ENCODE measurements at places on chromosomes 6 and 20.

GRCh38 chr20:17859616-17860232 is 108.9 kb downstream of the SNX5 start:
- H3K27me3 ChIP-seq, result no peaks in the 10 kb centered on the region
- no peaks in the 10 kb centered on the region for H3K36me3 ChIP-seq
- H3K4me3 ChIP-seq, result no peak overlapping the region

DNA sequence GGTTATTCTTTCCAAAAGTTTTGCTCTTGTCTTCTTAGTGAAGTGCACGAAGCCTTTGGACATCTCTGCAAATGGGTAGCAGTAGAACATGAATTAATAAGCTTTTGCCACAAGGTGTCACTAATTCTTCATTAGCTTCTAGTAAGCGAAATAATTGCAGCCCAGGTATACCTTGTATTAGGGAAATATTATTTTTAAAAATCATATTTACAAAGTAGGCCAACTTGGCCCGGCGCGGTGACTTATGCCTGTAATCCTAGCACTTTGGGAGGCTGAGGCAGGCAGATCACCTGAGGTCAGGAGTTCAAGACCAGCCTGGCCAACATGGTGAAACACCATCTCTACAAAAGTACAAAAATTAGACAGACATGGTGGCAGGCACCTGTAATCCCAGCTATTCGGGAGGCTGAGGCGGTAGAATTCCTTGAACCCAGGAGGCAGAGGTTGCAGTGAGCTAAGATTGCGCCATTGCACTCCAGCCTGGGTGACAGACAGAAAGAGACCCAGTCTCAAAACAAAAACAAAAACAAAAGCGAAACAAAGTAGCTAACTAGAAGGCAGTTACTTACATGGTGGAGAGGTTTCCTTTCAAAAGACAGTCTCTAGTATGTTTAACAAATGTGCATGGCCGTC is 8.8 kb upstream of the RSPH3 start:
- no peak for DNase-seq
- H3K36me3 ChIP-seq, result no peaks in the 10 kb centered on the region
- no peaks in the 10 kb centered on the region for H3K4me1 ChIP-seq
- no peaks in the 10 kb centered on the region for H3K27me3 ChIP-seq
- no peak overlapping the region for H3K4me3 ChIP-seq

DNA sequence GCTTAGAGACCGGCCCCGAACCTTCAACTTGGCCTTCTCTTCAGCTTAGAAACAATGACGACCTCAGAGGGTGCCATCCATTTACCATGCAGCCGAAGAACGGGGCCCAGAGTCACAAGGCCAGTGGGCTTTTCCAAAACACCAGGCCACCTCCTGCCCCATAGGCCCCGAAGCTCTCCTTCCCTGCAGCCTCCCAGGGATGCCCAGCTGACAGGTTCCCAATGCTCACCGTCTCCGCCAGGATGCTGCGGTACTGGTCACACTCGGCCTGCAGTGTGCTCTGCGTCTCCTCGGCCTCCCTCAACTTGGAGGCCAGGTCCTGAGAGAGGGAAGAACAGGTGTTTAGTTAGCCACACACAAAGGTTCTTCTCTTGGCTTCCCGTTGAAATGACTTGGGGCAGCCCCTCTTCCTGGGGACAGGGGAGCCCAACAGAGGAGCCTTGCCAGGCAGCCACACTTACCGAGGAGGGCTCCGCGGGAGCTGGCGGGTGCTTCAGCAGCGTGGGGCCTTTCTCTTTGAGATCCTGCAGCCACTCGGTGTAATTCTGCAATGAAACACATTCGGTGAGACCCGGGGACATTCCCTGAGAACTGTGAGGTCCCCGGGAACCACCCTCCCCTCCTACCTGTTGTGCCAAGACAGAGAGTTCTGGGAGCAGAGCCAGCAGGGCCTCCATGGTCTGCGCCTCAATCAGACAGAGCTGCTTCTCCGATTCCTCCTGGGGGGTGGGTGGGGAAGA is 51.5 kb downstream of the DSTN start:
- DNase-seq, result no peak
- no peak overlapping the region for H3K27ac ChIP-seq
- H3K27me3 ChIP-seq, result no peaks in the 10 kb centered on the region
- H3K4me1 ChIP-seq, result peaks cover 8% of the 10 kb centered on the region
- peaks cover 1% of the 10 kb centered on the region for H3K36me3 ChIP-seq
- no peak overlapping the region for H3K4me3 ChIP-seq

- no peaks in the 10 kb centered on the region for H3K27me3 ChIP-seq
- no peaks in the 10 kb centered on the region for H3K36me3 ChIP-seq
- no peak for DNase-seq
- no peak overlapping the region for H3K27ac ChIP-seq
- no peak overlapping the region for H3K4me3 ChIP-seq
These were observed 97.3 kb downstream of the CAP2 start for GRCh38 chr6:17490724-17491123.

GRCh38 chr6:157558487-157559200 is 177.7 kb downstream of the ZDHHC14 start:
- no peak overlapping the region for H3K4me3 ChIP-seq
- no peaks in the 10 kb centered on the region for H3K27me3 ChIP-seq
- no peaks in the 10 kb centered on the region for H3K36me3 ChIP-seq
- no peak for DNase-seq

DNA sequence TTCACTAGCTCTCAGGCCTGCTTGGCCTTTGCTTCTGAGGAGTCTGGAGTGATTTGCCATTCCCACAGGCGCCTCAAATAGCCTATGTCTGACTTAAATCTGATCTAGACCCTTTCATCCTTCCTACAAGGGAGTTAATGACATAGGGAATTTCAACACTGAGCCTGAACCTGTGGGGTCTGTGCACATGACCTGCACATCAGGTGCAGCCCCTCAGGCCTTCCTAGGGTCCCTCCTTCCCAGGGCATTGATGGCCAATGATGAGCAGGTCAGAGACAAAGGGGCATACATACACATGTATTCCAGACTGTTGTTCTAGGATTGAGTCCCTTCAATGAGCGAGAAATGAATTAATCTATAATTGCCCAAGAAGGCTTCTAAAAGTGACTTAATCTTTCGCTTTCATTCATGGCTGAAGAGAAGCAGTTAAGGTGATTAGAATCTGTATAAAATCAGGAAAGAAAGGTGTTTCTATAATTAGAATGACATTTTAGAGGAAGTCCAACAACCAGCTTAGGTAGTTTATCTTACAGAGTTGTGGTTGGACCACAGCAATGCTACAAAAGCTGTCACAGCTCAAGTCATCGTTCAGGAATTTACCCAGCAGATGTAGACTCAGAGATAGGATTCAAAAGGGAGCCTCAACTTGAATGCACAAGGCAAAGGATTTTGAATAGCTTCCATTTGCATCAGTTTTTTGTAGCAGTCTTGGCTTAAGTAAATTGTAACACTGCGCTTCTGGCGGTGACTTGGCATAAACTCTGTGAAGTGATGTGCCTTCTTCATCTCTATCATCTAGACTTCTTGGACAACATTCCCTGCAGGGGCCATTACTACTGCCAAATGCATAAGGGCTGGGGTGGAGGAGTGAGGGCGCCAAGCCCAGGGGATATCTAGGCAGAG is 27.0 kb upstream of the TBC1D7 start:
- no peaks in the 10 kb centered on the region for H3K27me3 ChIP-seq
- peak overlapping the region; percentile 44 for H3K27ac ChIP-seq
- H3K4me3 ChIP-seq, result no peak overlapping the region
- H3K36me3 ChIP-seq, result no peaks in the 10 kb centered on the region
- H3K4me1 ChIP-seq, result peaks cover 25% of the 10 kb centered on the region
- no peak for DNase-seq

GRCh38 chr20:39036851-39037250 is 74.7 kb downstream of the DHX35 start:
- peaks cover 100% of the 10 kb centered on the region for H3K36me3 ChIP-seq
- H3K27me3 ChIP-seq, result no peaks in the 10 kb centered on the region
- DNase-seq, result no peak
- no peak overlapping the region for H3K4me3 ChIP-seq
- H3K4me1 ChIP-seq, result no peaks in the 10 kb centered on the region

- H3K27me3 ChIP-seq, result no peaks in the 10 kb centered on the region
- no peaks in the 10 kb centered on the region for H3K36me3 ChIP-seq
These were observed 528.6 kb downstream of the PRKN start for GRCh38 chr6:162198925-162199324.

DNA sequence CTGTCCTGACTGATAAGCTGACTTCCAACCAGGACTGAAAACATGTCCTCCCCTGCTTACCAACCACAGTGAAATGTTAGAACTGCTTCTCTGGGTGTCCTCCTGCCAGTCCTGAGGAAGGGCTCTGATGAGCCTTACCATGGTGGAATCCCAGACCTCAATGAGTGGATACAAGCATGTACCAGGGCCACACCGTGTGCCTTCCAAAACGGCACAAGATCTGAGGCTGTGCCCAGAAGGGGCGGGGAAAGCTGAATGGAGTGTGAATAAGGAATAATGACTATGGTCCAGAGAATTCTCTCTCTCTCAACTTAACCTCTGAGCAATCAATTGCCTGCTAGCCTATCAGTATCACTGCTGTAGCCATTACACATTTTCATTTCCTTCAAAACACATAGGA is 51.7 kb downstream of the PDE10A start:
- no peak overlapping the region for H3K27ac ChIP-seq
- H3K27me3 ChIP-seq, result no peaks in the 10 kb centered on the region
- DNase-seq, result no peak
- H3K4me3 ChIP-seq, result no peak overlapping the region

DNA sequence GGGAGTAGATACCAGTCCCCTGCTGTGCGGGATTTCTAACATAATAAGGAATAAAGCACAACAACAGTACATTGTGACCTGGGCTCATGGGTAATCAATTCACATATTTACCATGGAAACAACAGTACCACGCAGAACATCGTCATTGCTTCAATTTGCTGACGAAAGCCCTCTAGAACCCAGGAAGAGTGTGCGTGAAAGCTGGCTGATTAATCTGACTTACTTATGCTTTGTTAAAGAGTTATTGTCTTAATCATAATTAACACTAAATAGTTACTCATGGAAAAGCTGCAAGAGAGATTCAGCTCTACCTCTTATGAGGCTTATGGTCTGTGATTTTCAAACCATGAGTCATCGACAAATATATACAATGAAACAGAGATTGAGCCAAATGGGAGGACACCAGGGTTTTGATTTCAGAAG is 644.3 kb upstream of the AGPAT4 start:
- H3K36me3 ChIP-seq, result no peaks in the 10 kb centered on the region
- no peak for DNase-seq
- H3K4me3 ChIP-seq, result no peak overlapping the region

DNA sequence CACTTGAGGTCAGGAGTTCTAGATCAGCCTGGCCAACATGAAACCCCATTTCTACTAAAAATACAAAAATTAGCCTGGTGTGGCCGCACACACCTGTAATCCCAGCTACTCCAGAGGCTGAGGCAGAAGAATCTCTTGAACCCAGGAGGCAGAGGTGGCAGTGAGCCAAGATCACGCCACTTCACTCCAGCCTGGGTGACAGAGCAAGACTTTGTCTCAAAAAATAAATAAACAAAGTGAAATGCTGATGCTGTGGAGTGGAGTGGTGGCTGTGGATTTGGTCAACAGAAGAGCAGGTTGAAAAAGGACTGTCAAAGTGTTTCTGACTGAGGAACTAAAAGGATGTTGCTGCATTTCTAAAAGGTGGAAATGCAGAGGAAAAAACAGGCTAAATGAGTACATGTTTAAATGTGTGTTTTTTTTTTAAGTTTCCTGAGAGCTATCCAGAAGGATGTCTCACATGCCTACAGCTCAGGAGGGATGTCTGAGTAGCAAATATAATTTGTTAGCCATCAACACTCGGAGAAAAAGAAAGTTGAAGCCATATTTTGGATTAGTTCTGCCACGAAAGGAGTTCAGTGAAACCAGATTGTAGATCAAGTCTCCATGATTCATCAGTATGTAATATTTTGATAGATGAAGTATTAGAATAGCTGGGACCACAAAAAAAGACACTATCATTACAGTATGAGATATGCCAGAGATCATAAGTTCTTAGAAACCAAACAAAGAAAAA is 621.1 kb upstream of the ADGRB3 start:
- H3K27ac ChIP-seq, result no peak overlapping the region
- no peaks in the 10 kb centered on the region for H3K36me3 ChIP-seq

DNA sequence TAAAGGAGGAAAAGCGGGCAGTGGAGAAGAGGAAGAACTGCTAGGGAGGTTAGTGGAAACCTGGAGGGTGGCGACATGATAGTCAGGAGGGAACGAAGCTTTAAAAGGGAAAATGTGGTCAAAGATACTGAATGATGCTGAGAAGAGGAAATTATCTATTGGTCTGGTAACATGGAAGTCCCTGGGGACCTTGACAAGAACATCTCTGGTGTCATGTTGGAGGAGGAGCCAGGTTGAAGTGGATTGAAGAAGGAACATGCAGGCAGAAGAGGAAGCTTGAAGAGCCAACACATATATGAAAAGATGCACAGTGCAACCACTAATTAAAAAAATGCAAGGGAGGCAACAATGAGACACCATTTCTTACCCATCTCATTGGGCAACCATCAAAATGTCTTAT is 251.9 kb upstream of the RNF24 start:
- no peaks in the 10 kb centered on the region for H3K36me3 ChIP-seq
- no peaks in the 10 kb centered on the region for H3K4me1 ChIP-seq
- no peak overlapping the region for H3K4me3 ChIP-seq

- H3K36me3 ChIP-seq, result no peaks in the 10 kb centered on the region
- H3K4me1 ChIP-seq, result no peaks in the 10 kb centered on the region
- H3K27me3 ChIP-seq, result no peaks in the 10 kb centered on the region
- H3K27ac ChIP-seq, result no peak overlapping the region
- H3K4me3 ChIP-seq, result no peak overlapping the region
These were observed 553.1 kb upstream of the MAN1A1 start for GRCh38 chr6:119902681-119903080.

DNA sequence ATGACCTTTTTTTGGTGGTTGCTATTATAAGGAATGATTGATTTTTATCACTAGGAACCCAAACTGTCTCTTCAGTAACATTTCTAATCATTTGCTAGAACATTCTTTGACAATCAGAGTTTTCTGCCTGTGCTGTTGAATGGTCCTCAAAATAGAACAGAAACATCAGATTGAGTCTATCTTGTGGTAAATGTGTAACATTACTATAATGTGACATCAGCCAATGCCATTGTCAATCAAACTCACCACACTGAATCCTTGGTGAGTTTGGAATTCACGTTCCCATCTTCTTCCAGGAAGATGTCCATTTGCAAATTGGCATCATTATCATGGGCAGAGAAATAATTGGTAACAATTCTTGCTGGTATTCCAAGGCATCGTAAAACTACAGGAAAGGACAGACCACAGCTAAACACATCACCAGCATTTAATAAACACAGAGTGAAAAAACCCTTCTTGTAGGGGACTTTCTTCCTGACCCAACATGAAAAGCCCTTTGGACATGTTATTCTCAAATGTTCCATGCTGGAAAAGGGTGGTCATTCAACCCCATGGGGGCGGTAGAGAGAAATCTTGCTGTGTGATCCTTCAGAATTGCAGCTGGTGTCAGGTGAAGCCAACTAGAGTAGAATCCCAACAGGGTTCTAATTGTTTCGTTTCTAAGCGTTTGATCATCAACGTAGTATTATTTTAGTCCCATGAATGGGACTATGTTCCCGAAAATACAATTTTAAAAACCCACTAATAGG is 98.5 kb downstream of the F13A1 start:
- no peak overlapping the region for H3K4me3 ChIP-seq
- no peaks in the 10 kb centered on the region for H3K36me3 ChIP-seq
- H3K27me3 ChIP-seq, result no peaks in the 10 kb centered on the region
- no peak for DNase-seq
- H3K4me1 ChIP-seq, result no peaks in the 10 kb centered on the region

GRCh38 chr20:52974179-52974594 is 2.0 kb downstream of the TSHZ2 start:
- no peaks in the 10 kb centered on the region for H3K4me1 ChIP-seq
- no peak for DNase-seq
- no peaks in the 10 kb centered on the region for H3K36me3 ChIP-seq
- peak overlapping the region; percentile 50 for H3K27ac ChIP-seq
- no peaks in the 10 kb centered on the region for H3K27me3 ChIP-seq
- peak overlapping the region; percentile 49 for H3K4me3 ChIP-seq

Measured in tibial nerve (tissue), 4 donors.